ENCODE measurements at places on chromosomes 5 and 9.
A peak's percentile ranks its signal among the peaks of the same experiment; 100 is the strongest.

GRCh38 chr9:38063363-38063707 lies 5.7 kb downstream of the SHB start:
- no peak for DNase-seq

- no peak for DNase-seq
Observed at GRCh38 chr9:18676525-18676924, 202.6 kb downstream of the ADAMTSL1 start.

DNA sequence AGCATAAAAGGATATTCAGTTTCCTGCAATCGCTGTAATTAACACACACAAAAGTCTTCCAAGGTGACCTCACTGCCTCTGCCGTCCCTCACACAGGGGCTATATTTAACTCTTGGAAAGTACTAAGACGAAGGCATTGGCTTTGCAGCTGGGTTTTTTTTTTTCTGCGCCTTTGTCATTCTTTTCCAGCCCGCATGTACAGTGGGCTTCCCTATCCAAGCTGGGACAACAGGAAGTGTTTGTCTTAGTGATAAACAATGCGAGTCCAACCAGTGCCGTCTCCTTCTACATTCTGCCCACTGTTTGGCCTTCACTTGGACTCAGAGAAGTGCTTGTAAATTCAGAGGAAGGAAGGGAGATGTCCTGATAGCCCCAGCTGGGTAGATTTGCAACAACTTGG lies 17.6 kb downstream of the AFAP1L1 start:
- DNase-seq: peak; percentile 31

DNA sequence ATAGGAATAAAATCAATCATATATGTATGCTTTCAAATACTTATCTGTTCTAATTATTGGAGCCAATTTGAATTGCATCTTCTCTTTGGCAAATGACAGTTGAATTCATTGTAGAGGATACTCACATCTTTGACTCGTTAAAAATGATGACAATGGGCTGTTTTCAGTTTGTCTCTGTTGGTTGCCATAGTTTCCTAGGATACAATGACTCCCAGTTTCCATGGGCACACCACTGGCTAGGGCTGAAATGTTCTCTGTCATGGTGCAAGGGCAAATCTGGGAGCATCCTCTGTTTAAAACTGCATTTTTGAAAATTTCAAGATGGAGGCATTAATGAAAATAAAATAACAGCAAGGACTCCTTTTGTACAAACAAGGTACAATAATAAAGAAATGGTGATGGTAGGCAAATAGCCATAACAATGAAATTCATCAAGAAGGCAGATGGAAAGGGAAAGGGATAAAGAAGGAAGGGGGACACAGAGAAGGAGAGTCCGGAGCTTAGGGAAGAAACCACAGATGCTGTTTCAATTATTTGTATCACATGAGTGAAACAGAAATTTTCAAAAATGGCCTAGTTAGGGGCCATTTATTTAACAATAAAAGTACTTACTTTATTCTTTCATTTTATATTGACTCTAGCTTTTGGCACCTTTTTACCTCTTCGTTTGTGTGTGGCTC lies 378.8 kb upstream of the SEMA6A start:
- DNase-seq: no peak

GRCh38 chr5:147857302-147858129 lies 21.0 kb upstream of the SCGB3A2 start:
- DNase-seq: peak; percentile 56

DNA sequence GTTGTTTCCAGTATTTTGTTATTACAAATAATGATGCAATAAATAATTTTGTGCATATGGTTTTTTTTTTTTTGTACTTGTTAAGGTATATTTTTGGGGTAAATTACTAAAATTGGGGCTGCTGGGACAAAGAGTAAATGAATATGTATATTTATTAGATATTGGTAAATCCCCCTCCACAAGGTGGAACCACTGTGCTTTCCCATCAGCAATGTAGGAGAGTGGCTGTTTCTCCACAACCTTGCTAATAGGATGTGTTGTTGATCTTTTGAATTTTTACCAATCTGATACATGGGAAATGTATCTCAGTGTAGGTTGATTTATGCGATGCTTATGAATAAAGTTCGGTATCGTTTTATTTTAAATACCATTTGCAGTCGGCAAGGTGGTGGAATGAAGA lies 118.1 kb downstream of the TRPM3 start:
- no peak for DNase-seq

DNA sequence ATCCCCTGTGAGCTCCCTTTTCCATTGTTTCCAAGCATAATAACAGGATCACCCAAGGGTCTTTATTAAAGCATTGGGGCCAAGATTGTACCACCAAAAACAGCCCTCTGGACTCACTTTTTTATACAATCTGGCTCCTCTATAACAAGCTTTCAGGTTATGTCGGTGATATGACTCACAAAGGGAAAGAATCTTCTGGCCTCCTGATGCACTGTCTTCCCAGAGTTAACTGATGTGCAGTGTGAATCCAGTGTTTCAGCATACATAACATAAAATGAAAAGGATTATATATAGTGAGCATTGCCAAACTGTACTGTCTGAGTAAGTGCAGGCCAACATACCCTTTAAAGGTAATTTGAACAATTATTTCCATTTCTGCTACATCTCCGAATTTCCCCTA lies 33.9 kb upstream of the MAN2A1 start:
- DNase-seq: no peak

Measured in IMR-90 (cell line).